Kidney glomerular epithelial cell (primary cell): ENCODE measurements at places on chromosomes 6 and 20.
A peak's percentile ranks its signal among the peaks of the same experiment; 100 is the strongest.

DNA sequence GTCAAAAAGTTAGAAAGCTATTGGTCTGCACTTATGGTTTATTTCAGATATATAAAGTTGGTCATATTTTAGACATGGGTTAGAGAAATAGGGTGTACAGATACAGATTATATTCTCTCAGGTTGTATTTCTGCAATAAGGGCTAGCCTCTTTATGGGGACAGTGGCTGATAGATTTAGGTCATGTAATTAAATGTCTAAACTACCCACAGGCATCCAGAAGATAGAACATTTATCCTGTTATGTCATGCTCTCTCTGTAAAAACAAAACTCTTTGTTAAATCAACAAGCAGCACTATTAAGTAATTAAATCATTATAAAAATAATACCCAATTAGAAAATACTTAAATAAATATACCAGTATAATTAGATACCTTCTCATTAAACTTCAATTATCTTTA lies 612.6 kb upstream of the CITED2 start:
- no peak for DNase-seq

DNA sequence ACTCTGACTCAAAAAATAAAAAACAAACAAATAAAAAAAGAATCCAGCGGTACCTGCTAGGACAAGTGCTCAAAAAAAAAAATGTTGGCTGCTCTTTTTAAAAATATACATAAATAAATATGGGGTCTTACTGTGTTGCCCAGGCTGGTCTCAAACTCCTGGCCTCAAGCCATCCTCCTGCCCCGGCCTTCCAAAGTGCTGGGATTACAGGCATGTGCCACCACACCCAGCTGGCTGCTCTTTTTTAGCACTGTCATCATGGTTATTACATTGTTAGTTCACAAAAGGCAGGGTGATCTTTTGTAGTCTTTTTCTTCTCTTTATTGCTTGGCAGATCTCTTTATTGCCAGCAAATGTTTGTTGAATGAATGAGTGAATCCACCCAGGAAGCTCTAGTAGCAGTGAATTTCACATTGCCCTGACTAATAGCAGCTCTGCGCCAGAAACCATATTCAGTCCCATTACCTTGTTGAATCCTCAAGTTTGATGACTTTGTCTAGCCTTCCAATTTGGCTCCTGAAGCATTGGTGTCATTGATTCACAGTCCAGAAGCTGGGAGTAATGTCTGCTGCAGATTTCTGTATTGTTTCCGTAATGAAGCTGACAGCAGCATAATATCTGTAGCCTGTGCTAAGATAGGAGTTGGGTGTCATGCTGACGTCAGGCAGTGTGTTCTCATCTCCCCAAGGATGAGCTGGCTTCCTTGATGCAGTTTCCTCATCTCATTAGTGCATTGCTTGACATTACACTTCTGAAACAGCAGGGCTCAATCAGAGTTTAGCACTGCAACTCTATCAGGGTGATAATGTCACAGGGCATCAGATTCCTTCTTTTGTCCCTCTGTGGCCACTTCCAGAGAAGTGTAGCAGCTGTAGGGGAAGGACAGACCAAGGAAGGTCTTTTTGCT lies 84.9 kb upstream of the TGM3 start:
- DNase-seq: no peak

DNA sequence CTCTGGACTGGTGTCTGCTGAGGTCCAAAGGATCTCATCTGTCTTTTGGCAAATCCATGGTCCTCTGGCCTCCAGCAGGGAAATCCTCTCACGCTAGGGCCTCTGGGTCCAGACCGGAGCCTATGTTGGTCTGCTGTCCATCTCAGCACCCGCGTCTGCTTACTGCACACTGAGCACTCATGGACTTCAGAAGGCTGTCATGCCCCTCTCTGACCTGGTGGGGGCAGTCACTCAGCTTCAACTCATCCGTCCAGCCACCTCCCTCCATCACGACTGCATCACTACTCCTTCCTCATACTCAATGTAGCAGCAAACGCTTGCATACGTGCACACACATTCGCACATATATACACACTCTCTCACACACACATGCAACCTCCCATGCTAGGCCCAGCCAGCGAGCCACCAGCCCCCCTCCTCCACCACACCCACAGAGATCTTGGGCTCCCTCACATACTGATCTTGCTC lies 33.3 kb downstream of the GABRR2 start:
- no peak for DNase-seq

- no peak for DNase-seq
These were observed 71.3 kb downstream of the DZANK1 start for GRCh38 chr20:18395544-18395943.

DNA sequence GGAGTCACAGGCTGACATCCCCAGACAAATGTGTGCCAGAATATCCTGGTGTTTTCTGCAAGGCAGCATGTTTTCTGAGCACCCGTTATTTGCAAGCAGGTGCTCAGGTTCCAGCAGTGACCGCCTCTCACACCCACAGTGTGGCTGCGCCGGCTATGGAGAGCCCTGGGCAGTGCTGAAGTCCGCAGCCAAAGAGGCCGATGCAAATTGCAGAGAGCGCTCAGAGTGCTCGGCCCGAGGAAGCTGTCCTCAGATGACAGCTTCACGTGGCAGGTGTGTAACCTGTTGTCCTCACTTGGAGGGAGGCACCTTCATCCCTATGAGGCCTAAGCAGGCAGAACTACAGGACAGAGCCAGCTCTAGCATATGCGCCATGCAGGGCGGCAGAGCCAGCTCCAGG lies 23.5 kb upstream of the MPC1 start:
- no peak for DNase-seq

DNA sequence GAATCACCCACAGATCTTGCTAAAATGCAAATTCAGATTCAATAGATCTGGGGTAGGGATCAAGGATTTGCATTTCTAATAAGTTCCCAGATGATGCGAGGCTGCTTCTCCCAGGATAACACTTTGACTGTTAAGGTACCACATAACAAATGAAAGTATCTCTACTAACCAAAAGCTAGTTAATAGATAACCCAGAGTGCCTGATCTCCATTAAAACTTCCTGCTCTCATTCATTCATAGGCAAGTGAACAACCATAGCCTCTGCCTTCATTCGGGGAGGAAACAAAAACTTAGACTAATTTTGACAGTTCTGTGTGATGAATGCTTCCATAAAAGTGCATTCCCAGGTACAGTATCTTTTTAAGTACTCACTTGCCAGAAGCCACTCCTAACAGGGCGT lies 265.6 kb upstream of the BTBD3 start:
- peak; percentile 10 for DNase-seq

DNA sequence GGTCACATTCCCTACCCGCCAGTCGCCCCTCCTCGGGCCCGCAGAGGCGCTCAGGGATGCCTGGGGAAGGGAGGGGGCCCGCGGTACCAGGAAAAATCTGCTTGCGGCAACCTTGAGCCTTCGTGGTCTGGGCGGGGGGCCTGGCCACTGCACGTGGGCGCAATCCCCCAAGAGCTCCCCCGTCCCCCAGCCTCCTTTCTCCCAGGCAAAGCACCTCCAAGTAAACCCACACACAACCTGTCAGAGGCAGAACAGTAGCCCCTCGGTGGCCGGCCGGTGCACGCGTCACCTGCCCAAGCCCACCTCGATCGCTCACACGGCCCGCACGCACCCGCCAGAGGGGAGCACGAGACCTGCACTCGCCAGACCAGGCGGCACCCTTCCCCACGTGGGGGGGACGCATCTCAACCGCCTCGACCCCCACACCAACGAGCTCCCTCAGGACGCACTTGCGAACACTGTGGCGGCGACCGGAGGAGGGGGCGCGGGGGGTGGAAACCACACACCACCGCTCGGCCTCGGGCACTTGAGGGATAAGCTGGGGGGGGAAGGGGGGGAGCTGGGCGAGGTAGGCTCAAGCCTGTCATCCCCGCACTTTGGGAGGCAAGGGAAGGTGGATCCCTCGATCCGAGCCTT lies 1955.7 kb upstream of the DEFB115 start:
- DNase-seq: no peak

- peak; percentile 5 for DNase-seq
These were observed 59.6 kb downstream of the RWDD2A start for GRCh38 chr6:83252719-83253118.

DNA sequence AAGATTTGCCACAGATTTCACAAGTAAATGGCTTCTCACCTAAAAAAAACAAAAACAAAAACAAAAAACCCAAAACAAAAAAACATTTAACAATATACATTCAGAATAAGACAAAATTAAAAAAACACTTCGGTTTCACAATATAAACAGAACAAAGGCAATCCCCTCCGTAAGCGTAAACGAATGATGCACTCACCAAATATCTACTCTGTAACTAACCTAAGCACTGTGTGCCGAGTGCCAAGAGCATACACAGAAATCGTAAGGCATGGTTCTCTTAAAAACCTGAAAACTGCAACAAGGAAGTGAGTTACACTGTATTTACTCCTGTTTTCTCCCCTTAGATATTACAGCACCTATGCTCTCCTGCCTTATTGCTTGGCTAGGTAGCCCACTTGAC lies 12.1 kb upstream of the MICAL1 start:
- no peak for DNase-seq

DNA sequence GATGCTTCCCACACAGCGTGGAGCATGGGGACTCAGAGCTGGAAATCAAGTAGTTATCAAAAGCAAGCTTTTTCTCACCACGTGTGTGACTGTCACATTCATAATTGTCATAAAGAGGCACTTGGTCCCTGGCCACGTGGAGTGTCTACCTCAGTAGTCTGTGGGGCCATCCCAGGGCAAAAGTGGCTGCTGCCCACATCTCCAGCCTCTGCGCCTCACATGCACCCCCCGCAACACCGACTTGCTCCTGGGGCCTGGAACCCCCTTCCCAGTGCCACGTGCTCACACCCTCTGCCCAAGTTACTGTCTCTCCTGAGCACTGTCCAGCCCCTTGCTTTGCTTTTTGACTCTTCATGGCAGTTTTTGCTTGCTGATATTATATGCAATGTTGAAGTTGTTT lies 133.2 kb upstream of the SNX9 start:
- no peak for DNase-seq

DNA sequence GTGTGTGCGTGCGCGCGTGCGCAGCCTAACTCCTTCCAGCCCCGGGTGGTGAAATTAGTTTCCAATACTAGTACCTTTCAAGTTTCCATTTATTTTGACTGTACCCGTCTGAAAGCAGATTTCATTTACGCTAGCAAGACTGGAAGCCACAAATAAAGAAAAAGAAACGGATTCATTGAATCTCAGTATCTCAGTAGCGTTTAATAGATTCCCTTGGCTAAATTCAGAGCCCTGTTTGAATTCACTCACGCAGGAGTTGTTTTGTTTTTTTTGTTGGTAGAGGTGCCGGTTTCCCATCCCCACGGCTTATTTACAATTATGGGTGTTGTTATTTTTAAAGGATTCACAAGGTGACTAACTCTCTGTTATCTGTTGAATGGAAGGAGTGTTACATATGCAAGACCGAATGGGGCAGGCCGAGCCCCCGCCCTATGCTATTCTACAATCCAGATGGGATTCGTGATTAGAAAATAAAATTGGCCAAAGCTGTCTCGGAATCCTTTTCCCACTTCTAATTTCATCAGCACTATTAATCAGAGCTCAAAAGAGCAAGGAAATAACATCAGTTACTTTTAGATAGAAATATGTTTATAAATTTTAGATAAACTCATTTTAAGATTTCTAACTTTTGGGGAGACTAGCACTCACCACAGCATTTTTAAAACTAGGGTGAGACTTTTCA lies 2.3 kb upstream of the INSM1 start:
- no peak for DNase-seq

- peak; percentile 93 for DNase-seq
These were observed 440.8 kb downstream of the UTRN start for GRCh38 chr6:144725736-144726522.

GRCh38 chr6:135002974-135003703 lies 51.5 kb downstream of the HBS1L start:
- no peak for DNase-seq

DNA sequence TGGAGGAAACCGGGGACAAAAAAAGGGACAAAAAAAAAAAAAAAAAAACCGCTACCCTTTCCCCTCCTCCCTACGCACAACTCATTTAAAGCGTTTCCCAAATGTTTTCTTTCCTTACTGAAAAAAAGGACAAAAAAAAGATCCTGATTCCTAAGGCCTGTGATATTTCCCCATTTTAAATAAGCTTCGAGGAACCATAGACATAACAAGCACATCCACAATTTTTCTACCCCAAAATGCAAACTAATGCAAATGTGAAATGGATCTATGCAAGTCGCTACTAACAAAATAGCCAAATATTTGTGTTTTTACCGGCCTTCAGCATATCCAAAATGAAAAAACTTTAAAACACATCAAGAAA lies 1.4 kb upstream of the ZNF217 start:
- no peak for DNase-seq

- peak; percentile 65 for DNase-seq
These were observed 507.8 kb upstream of the CITED2 start for GRCh38 chr6:139882234-139882633.

DNA sequence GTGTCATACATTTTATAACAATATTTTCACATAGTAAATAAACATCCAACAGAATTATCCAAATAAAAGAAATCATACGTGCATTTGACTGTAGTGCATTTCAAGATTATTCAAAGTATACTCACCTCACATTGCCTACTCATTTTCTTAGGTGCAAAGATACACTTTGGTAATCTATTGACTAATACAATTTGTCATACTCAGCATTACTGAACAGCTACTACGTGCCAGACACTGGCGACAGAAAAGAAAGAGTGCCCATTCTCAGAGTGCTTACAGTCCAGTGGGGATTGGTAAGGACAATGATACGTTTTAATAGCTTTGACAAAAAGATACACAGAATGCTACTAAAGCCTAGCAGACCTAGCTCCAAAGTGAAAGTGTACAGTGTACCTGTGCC lies 42.0 kb downstream of the FBXL4 start:
- no peak for DNase-seq

DNA sequence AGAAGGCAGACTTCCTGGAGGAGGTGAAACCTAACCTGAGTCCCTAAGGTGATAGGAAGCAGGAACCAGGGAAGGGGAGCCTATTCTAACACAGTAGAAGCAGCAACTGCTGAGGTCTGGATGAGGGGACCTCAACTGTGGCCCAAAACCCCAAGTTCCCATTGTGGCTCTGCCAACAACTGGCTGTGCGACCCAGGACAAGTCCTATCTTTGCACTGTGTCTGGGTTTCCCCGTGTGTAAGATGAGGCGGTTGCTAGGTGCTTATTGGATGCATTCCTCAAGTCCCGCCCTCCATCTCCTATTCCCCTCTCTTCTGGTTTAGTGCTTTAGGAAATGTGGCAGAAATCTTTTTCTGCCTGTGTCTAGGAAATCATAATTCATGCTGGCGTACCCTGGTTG lies 52.2 kb upstream of the TTPAL start:
- no peak for DNase-seq

GRCh38 chr20:53748176-53748575 lies 154.5 kb upstream of the ZNF217 start:
- peak; percentile 29 for DNase-seq

GRCh38 chr6:132400883-132401617 lies at the start of gene MOXD1:
Gene MOXD1, minus strand, starts transcription at chr6:132401475. Its CDS starts 49 bp downstream, at chr6:132401426.
- peak; percentile 51 for DNase-seq
